ENCODE measurements at places on chromosomes 13 and 19.

- no peak for DNase-seq
Measured at GRCh38 chr13:45860240-45860639, 8.7 kb upstream of the SIAH3 start.

- no peak for DNase-seq
Measured at GRCh38 chr13:46720189-46720588, 76.8 kb downstream of the ESD start.

- DNase-seq, result no peak
Measured at GRCh38 chr13:96860882-96861281, 133.4 kb downstream of the OXGR1 start.

DNA sequence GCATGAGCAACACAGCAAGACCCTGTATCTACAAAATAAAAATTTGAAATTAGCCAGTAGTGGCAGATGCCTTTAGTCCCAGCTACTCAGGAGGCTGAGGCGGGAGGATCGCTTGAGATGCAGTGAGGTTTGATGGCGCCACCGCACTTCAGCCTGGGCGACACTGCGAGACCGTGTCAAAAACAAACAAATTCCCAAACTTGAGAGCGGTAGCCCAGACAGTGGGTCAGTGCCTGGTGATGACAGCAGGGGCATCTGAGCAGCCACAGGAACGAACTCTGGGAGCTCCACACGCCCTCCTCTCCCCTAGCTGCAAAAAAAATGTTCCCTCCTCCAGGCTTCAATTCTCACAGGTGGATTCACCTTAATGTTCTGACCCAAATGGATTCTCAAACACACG is 14.1 kb downstream of the ZNF490 start:
- no peak for DNase-seq

DNA sequence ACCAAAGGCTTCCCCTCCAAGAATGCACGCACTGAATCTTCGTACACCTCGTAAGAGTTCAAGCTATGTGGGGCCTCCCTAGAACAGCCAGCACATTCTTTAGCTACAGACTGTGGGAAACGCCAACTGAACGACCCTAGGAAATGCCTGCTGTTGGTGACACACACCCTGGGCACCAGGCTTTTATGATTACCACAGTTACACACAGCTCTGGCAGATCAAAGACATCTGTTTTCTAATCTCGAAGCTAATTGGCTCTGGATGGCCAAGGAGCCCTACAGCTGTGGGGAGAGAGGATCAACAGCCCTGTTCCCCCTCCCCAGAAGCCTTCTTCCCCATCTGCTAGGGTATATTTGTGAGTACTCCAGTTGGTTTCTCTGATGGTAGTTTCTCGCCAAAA is 123.0 kb downstream of the COL4A1 start:
- DNase-seq, result no peak

GRCh38 chr19:362154-362553 is 17.6 kb upstream of the MIER2 start:
- no peak for DNase-seq

- DNase-seq, result no peak
Measured at GRCh38 chr19:34507414-34508067, 26.0 kb downstream of the WTIP start.

DNA sequence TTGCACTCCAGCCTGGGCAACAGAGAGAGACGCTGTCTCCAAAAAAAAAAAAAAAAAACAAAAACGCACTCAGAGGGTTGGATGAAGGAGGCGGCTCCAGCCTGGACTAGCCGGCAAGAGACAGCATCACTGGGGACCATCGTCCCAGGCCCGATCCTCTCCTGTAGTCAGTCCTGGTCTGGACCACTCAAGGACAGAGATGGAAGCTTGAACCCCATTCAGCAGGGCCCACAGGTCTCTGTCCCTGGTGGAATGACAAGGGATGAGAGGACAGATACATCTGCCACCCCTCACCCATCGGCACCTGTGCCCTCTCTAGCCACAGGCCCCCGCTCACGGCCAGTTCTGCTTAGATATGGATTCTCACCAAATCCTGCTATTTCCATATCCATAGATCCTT is 14.0 kb downstream of the ADGRE5 start:
- no peak for DNase-seq

GRCh38 chr13:32659736-32660135 is 73.5 kb downstream of the PDS5B start:
- DNase-seq, result no peak

- DNase-seq, result no peak
Measured at GRCh38 chr13:90070362-90070761, 1277.1 kb upstream of the MIR17HG start.

DNA sequence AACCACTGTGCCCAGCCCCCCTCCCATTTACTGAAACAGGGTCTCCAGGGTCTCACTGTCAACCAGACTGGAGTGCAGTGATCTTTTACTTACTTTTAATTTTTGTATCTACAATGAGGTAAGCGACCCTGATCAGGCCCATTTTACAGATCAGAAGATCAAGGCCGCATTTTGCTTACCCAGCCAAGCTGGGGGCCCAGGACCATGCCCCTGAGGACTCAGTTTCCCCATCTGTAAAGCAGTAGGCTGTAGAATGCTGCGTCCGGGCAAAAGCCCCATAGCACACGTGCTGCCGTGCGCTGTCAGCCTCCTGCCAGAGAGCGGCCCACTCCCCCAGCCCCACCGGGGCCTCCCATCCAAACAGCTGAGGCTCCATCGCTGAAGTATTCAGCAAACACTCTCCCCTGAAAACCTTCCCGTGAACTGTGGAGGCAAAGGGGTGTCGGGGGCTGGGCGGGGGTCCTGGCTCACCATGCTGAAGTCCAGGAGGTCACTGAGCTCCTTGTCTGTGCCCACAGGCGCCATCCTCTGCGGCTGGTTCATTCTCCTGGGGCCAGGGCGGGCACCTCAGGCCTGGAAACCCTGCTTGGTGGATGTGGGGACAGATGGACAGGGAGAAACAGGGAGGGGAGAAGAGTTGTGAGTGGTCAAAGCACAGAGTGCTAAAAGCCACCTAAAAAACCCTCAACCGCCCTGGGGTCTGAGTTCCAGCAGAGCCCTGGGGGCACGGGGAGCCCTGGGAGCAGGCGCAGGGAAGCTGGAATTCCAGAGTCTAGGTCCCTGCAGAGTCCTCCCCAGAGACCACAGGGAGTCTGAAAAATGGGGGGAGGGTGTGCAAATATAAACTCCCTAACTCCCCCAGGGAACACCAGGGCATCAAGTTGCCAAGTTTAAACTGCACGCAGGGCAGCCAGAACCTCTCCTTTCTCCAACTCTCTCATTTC is 2.4 kb downstream of the TCF3 start:
- no peak for DNase-seq

DNA sequence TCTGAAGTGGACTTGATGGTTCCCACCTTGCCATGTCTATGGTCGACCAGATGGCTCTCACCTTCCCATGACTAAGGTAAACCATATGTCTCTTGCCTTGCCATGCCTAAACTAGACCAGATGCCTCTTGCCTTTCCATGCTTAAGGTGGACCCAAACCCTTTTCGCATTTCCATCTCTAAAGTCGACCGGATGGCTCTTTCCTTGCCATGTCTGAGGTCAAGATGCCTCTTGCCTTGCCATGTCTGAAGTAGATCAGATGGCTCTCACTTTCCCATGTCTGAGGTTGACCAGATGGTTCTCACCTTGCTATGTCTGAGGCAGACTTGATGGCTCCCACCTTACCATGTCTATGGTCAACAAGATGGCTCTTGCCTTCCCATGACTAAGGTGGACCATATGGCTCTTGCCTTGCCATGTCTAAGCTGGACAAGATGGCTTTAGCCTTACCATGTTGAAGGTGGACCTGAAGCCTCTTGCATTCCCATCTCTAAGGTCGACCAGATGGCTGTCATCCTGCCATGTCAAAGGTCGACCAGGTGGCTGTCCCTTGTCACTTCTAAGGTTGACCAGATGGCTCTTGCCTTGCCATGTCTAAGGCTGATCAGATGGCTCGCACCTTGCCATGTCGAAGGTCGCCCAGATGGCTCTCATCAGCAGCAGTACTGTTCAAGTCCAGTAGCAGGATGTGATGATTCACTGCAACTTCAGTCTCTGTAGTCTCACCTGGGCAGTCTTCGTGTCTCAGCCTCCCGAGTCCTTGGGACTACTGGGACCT is 1439.4 kb downstream of the UQCRFS1 start:
- DNase-seq, result no peak
